Pericardium fibroblast (primary cell): ENCODE measurements at places on chromosomes 3 and 15. TPM values are rescaled to one million over a fixed set of nuclear protein-coding genes. Genes with fewer than 3 reads are reported as not detected.

The TMEM207 gene
- total RNA-seq = not detected in 2 replicates

The ZNF774 gene
- 0.09 and 0.12 TPM in 2 replicates for total RNA-seq

The SLC12A1 gene
- not detected in 2 replicates for total RNA-seq

The PAK6 gene
- 0.12 TPM in 1 of 2 replicates, not detected in the other for total RNA-seq

The PTX3 gene
- total RNA-seq = 1,042 and 2,456 TPM in 2 replicates

The DHFR2 gene
- total RNA-seq = 2.6 and 3.1 TPM in 2 replicates

The SLC22A14 gene
- total RNA-seq = not detected in 2 replicates

The DUOX1 gene
- total RNA-seq = not detected in 2 replicates

The VGLL3 gene
- total RNA-seq = 89.7 and 103 TPM in 2 replicates

The TWF2 gene
- total RNA-seq = 124 and 138 TPM in 2 replicates

The LRTM1 gene
- not detected in 2 replicates for total RNA-seq

The MORC1 gene
- not detected in 2 replicates for total RNA-seq

The CERS3 gene
- total RNA-seq = not detected in 2 replicates
